RPMI7951 (cell line): ENCODE measurements at places on chromosomes 3 and 15. TPM values are rescaled to one million over a fixed set of nuclear protein-coding genes. Genes with fewer than 3 reads are reported as not detected.

SLC28A1 gene
- total RNA-seq, result not detected in 2 replicates

SHF gene
- 2.3 and 4.4 TPM in 2 replicates for total RNA-seq

PLIN1 gene
- total RNA-seq, result 0.20 TPM in 1 of 2 replicates, not detected in the other

LRRIQ4 gene
- not detected in 2 replicates for total RNA-seq

ZPLD1 gene
- total RNA-seq, result 0.20 TPM in 1 of 2 replicates, not detected in the other

INSYN1 gene
- not detected in 2 replicates for total RNA-seq

EPB42 gene
- total RNA-seq, result not detected in 2 replicates

SLC7A14 gene
- 0.12 TPM in 1 of 2 replicates, not detected in the other for total RNA-seq

UCN2 gene
- total RNA-seq, result 4.3 and 7.2 TPM in 2 replicates

ANKUB1 gene
- total RNA-seq, result 0.12 TPM in 1 of 2 replicates, not detected in the other

CLRN1 gene
- total RNA-seq, result not detected in 2 replicates

TMIE gene
- 0.10 TPM in 1 of 2 replicates, not detected in the other for total RNA-seq

UBL7 gene
- total RNA-seq, result 96.5 and 121 TPM in 2 replicates

ZNF385D gene
- total RNA-seq, result not detected in 2 replicates

KBTBD13 gene
- not detected in 2 replicates for total RNA-seq

FBXO40 gene
- under 0.01 TPM in 2 replicates for total RNA-seq

EFHB gene
- 1.1 and 1.6 TPM in 2 replicates for total RNA-seq

ARHGEF26 gene
- 2.2 and 3.3 TPM in 2 replicates for total RNA-seq

FGF12 gene
- total RNA-seq, result 0.12 TPM in 1 of 2 replicates, not detected in the other

SLC6A11 gene
- total RNA-seq, result not detected in 2 replicates

CELSR3 gene
- total RNA-seq, result 0.98 and 1.1 TPM in 2 replicates

CCRL2 gene
- total RNA-seq, result 2.8 and 6.1 TPM in 2 replicates

PLSCR2 gene
- not detected in 2 replicates for total RNA-seq

SHC4 gene
- 1.2 and 1.9 TPM in 2 replicates for total RNA-seq

SCAANT1 gene
- not detected in 2 replicates for total RNA-seq

CHL1 gene
- total RNA-seq, result 0.10 and 0.12 TPM in 2 replicates

RPUSD2 gene
- 12.2 and 13.2 TPM in 2 replicates for total RNA-seq

CASR gene
- total RNA-seq, result not detected in 2 replicates

NRROS gene
- 1.6 and 2.7 TPM in 2 replicates for total RNA-seq

ADCY5 gene
- total RNA-seq, result 0.10 TPM in 1 of 2 replicates, not detected in the other

SNURF gene
- 9.8 and 13.6 TPM in 2 replicates for total RNA-seq

SRGAP3 gene
- 2.3 and 3.6 TPM in 2 replicates for total RNA-seq

FAM43A gene
- total RNA-seq, result 1.8 and 3.5 TPM in 2 replicates

C3orf20 gene
- total RNA-seq, result not detected in 2 replicates

PPP2R3A gene
- total RNA-seq, result 14.7 and 15.1 TPM in 2 replicates

AMIGO3 gene
- total RNA-seq, result 1.1 and 4.3 TPM in 2 replicates

SLC22A13 gene
- 0.29 TPM in 1 of 2 replicates, not detected in the other for total RNA-seq

STRA6 gene
- 95.7 and 114 TPM in 2 replicates for total RNA-seq

TRPC1 gene
- 19.8 and 29.5 TPM in 2 replicates for total RNA-seq

CISH gene
- total RNA-seq, result 1.1 and 1.8 TPM in 2 replicates

FANCD2 gene
- 32.3 and 37.5 TPM in 2 replicates for total RNA-seq
